Stimulated activated naive CD4-positive, alpha-beta T cell treated with Interleukin-2 at 50 U/mL for 16 hours (primary cell): ENCODE measurements at places on chromosomes 3 and 15.

DNA sequence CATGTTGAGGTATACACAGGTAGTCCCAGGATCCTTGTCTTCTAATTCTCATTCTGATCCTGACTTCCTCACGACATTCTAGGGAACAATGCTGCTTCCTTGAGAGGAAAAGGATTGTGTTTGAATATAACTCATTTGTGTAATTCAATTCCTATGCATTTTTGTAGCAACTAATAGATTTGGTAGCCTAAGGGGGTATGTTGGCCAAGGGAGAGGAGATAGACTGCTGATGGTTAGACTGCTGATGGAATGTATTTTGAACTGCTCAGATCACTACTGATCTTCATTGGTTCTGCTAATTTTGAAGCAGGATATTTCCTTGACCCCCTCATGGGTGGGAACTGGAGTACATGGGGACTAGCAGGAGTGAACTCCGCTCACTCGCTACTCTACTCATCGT, 39.7 kb downstream of the RAD54L2 start:
- DNase-seq, result no peak

- DNase-seq, result no peak
These were observed 52.8 kb upstream of the SLC9A9 start for GRCh38 chr3:143901105-143901504.

DNA sequence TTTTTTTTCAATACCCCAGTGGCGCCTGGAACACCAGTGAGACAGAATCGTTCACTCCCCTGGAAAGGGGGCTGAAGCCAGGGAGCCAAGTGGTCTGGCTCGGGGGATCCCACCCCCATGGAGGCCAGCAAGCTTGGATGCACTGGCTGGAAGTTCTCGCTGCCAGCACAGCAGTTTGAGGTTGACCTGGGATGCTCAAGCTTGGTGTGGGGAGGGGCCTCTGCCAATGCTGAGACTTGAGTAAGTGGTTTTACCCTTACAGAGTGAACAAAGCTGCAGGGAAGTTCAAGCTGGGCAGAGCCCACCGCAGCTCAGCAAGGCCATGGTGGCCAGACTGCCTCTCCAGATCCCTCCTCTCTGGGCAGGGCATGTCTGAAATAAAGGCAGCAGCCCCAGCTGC, 276.2 kb upstream of the CNTN6 start:
- no peak for DNase-seq

GRCh38 chr3:46549408-46549904, 16.6 kb downstream of the LRRC2 start:
- no peak for DNase-seq

GRCh38 chr15:100515758-100516157, 13.0 kb downstream of the CERS3 start:
- no peak for DNase-seq

- DNase-seq, result no peak
These were observed 1.4 kb downstream of the EPHB3 start for GRCh38 chr3:184562878-184563560.

GRCh38 chr3:193693774-193694173, 100.8 kb downstream of the OPA1 start:
- DNase-seq, result no peak

GRCh38 chr15:52256366-52256765, 39.2 kb downstream of the MYO5C start:
- DNase-seq, result peak; percentile 56

- no peak for DNase-seq
These were observed 14.3 kb downstream of the CTNNB1 start for GRCh38 chr3:41213588-41213987.
